Fibroblast of skin of abdomen (primary cell): ENCODE measurements at places on chromosomes 4 and X.

DNA sequence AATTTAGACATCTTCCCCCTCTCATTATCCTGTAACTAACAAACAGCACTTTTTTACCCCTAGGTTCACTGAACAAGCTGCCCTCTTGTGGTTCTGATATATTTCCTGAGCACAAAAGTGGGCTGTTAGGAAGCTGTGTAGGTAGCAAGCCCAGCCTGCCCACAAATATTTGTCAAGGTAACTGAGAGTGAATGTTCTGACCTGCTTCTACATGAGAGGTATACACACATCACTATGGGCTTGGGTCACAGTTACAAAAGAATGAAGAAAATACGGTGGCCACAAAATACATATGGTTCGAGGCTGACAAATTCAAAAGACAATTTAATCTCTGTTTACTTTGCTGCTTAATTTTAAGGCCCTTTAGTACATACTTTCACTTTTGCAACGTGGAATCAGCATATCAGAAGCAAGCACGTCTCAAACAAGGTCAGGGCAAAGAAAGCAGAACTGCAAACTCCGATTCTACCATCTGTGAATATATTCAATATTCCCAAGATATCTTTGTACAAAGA lies 78.7 kb downstream of the RBM47 start:
- DNase-seq: peak; percentile 41

- no peak for DNase-seq
Observed at GRCh38 chr4:77634132-77634785, 28.6 kb downstream of the CXCL13 start.

GRCh38 chr4:156931267-156931666 lies 40.3 kb downstream of the PDGFC start:
- DNase-seq: peak; percentile 83

- peak; percentile 58 for DNase-seq
Observed at GRCh38 chr4:108683479-108683878, 33.1 kb downstream of the OSTC start.

GRCh38 chr4:108980455-108981239 lies 217.8 kb upstream of the ETNPPL start:
- DNase-seq: no peak
